H7 (cell line): ENCODE measurements at places on chromosomes 3 and 15.

- no peak for DNase-seq
These were observed 1010.9 kb downstream of the NTRK3 start for GRCh38 chr15:87245592-87245991.

GRCh38 chr3:1374471-1374870, 281.6 kb downstream of the CNTN6 start:
- DNase-seq = no peak

- no peak for DNase-seq
These were observed 590 bp downstream of the POLR2H start for GRCh38 chr3:184361932-184362667.

DNA sequence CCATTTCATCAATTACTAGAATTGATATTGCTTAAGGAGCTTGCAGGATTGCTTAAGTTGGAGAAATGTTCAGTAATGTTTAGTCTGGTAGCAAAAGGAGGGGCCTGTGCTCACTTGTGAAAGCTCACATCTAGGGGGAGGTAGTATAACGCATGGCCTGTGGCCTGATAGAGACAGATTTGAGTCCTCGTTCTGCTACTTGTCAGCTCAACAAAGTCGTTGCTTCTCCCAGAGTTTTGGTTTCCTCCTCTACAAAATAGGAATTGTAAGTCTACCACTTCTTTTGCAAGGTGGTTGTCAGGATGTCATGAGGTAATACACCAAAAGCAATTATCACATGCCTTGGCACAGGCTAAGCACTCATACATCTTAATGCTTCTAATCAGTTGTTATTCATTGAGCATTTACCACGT, 1.3 kb downstream of the ST3GAL6 start:
- DNase-seq = no peak

- peak; percentile 79 for DNase-seq
These were observed 539 bp upstream of the MGLL start for GRCh38 chr3:127822682-127823425.

- DNase-seq = no peak
These were observed 42.3 kb upstream of the TNFAIP8L3 start for GRCh38 chr15:51137024-51137423.

DNA sequence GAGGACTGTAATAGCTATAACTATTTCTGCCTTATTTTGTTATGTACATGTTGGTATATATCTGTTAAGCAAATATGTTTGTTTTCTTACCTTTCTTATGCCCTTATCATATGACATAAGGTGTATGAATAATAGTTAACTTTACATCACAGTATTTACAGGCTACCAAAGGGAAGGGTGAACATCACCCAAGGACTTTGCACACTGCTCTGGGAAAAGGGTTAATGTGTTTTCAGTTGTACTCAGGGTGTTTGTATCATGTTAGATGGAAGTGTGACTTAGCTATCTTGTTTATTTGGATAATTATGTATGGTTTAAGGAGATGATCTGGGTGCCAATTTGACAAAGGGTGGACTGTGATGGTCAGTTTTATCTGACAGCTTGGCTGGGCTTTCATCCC, 60.3 kb downstream of the LSM3 start:
- no peak for DNase-seq

GRCh38 chr15:66169023-66169422, 84.5 kb downstream of the MEGF11 start:
- no peak for DNase-seq

DNA sequence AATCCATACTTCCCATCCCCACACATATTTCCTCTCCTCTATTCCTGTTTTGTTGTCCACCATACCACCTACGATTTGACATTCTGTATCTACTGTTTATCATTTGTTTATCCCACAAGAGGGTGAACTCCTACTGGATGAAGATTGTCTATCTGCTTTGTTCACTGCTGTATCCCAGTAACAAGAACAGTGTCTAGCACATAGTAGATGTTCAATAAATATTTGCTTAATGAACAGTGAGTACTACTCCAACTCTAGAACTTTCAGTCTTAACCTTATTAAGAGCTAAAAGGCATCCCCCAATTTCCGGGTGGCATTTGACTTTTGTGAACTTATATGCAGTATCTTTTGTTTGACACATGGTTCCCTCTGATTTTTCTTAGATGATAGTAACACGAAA, 1.3 kb downstream of the PYGO1 start:
- DNase-seq = no peak
